ENCODE measurements at places on chromosomes 5 and 9.

- DNase-seq: no peak
Measured at GRCh38 chr5:81212211-81212751, 20.8 kb upstream of the CKMT2 start.

GRCh38 chr5:150612905-150613670 lies 27.4 kb upstream of the SYNPO start:
- DNase-seq: no peak

DNA sequence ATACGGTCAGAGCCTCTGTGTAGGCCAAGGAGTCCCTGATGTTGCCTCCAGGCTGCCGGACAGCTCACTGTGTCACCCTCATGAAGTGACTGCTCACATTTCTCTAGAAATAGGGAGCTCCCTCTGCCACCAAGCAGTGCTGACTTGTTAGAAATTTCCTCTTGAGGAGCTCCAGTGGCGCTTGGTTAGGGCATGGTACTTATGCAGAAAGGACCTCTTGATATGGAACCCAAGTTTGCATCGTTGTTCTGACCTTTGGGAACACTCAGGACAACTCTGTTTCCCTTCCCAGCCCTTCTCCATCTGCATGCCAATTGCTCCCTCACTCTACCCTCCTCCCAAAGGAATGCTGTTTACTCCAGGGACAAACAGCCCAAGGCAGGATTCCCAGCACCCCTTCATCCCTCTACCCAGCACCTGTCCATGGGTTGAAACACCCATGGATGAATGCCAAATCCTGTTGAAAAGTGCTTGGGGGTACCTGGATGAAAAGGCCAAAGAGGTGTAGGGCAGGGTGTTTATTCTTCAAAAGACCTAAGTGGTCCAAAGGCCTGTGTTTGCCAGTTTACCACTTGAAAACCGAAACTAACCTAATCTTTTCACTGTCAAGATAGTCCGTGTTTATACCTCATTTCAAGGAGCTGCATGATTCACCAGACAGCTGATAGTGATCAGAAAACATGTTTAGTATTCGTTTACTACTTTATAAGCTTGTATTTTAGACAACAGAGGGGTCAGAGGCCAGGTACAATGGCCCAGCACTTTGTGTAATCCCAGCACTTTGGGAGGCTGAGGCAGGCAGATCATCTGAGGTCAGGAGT lies 51.1 kb downstream of the KLF4 start:
- DNase-seq: no peak

DNA sequence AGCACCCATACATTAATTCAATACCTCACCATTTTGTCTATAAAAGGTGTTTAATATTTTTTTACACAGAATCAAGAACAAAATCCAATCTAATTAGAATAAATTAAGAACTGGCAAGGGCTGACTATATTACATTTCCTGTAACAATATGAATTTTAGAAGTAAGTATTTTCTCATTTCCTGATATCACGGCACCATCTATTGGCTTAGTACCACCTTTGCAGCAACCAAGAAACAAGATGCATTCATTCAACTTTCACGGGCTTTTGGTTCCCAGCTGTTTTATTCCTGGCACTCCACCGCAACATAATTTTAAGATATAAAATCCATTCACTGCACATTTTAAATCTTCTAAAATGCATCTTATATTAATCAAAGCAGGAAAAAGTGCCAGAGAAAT lies 20.6 kb downstream of the PSMB7 start:
- no peak for DNase-seq

GRCh38 chr9:127485995-127486394 lies 34.7 kb downstream of the LRSAM1 start:
- DNase-seq: no peak

- DNase-seq: no peak
Measured at GRCh38 chr9:91720751-91721705, 229.0 kb downstream of the ROR2 start.

- no peak for DNase-seq
Measured at GRCh38 chr9:85024374-85024773, 354.8 kb downstream of the NTRK2 start.

DNA sequence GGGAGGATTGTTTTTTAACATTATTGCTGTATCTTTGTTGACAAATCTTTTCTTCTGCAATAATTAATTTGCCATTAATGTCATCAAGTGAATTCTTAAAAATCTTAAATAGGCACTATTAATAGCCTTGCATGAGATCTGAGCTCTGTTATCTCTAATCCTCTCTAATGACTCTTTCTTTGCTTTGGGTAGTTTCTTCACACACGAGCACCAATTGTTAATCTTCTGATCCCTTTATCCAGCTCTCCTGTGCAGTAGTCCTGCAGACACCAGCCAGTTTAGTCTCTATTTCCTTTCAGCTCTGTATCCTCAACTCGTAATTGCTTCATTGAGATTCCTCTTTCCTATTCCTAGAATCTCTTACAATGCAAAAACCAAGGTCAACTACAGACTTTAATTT lies 8.1 kb downstream of the SPINK14 start:
- DNase-seq: no peak

All from epithelial cell of prostate (primary cell).